Activated T-cell treated with anti-CD3 and anti-CD28 coated beads, Interleukin-2, amount 50 U/mL, for 72 hours (primary cell): ENCODE measurements at places on chromosomes 5 and 9.

- no peak for DNase-seq
Observed at GRCh38 chr5:172451771-172452197, 2.5 kb downstream of the SH3PXD2B start.

DNA sequence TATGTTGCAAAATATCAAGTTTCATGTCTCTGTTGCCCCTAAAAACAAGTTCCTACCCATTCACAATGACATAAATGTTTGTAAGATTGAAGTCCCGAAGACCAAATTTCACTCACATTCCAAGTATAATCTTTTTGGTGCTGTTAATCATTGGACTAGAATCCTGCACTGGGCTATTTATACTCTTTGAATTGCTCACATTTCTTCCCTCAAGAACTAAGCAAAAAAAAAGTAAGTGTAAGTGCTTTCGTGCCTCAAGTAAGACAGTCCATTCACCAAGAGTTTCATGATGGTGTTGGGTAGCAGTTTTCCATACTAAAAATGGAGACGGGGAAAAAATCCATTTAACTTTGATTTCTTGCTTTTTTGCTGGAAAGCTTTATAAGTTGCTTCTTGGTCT lies 242.3 kb downstream of the EBF1 start:
- no peak for DNase-seq

DNA sequence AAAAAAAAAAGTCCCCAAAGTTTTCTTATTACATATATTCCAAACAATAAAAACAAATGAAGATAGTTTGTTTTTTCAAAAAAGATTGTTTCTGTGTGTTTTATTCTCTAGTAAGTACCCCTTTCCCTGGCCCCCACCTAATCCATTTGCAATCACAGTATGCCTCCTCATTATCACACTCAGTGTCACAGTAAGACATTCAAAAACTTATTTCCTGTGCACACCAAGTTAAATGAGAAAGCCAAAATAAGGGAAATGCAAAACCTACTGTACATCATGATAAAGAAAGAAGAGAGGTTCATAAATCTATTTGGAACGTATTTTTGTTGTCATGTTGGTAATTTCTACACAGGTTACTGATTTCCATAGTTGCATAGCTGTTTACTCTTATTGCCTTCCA lies 62.3 kb downstream of the ST8SIA4 start:
- DNase-seq, result no peak

DNA sequence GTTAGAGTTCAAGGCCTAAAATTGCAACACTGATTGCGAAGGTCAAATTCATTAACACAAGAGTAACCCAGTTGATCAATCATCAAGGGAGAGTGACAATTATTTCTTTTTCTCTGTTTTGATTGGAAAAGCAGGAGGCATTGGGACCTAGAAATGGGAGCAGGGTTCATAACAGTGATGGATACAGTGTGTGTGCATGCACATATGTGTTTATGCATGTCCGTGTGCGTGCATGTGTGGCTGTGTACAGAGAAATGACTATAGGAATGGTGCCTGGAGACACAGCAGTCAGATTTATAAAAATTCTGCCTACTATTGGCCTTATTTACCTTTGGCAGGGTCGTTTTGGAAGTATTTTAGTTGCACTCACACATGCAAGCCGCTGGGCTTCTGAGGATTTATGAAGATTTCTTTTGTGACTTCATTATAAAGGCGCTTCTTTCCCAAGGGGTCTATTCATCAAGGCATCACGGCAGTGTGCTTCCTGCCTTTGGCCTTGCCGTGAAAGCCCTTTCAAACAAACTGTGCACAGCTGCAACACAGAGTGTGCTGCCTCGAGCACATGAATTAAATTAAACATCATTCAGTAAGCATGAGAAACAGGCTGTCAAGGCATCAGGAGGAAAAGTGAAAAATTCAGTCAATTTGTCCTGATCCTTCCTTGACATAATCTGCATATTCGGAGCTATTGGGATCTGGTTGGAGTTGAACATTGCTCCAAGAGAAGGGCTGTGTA lies 122.8 kb upstream of the PUM3 start:
- no peak for DNase-seq

- no peak for DNase-seq
Observed at GRCh38 chr9:78654324-78654723, 357.4 kb downstream of the PSAT1 start.

- DNase-seq, result peak; percentile 66
Observed at GRCh38 chr9:75071530-75072122, 16.3 kb downstream of the NMRK1 start.

- DNase-seq, result no peak
Observed at GRCh38 chr5:180548563-180548962, 42.7 kb downstream of the SCGB3A1 start.

DNA sequence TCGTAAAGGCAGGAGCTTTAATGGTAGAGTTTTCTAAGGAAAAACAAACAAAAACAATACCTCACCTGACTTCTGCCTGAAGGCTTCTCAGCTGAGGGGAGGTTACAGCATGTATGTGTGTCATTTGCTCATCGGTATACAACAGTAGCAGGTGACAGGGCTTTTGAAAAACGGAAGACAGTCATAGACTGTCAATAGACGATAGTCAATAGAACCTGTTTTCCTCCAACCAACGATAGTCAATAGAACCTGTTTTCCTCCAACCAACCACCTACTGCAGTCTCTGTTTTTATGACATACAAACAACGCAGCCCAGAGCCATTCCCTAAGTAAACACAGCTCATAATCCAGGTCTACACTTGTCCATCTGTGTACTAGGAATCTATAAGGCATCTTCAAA lies 74.6 kb downstream of the RETREG1 start:
- no peak for DNase-seq

- peak; percentile 86 for DNase-seq
Observed at GRCh38 chr5:176573564-176574296, 24.6 kb downstream of the CDHR2 start.

DNA sequence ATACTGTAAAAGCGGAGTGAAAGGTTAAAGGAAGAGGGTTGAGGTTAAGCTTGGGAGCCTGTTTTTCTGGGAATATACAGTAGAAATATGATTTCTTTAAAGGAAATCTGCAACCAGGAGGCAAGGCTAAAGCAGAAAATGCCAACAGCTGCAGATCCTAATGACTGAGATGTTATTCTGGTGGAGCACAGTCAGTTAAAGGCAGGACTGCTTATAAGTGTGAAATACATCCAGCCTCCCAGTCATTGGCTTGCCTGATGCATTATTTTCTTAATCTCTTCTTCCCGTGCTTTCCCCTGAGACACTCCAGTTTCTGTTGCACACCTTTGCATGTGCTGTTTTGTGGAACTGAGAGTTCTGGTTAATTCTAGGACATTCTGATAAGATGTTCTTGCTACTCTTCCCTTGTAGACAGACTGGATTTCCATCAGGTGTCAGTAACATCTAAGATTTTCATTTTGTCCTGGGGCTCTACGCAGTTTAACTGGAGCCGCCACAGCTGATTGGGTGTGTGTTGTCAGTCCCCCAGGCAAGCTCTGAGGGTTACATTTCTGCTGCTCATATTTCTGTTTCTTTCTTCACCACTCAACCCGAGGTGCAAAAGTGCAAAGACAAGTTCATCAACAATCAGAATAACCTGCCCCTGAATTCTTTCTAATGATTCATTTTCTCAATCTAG lies 44.4 kb downstream of the CAST start:
- DNase-seq, result no peak
